8988T (cell line): ENCODE measurements at places on chromosomes 4 and X.

- DNase-seq, result no peak
Observed at GRCh38 chr4:61406677-61407076, 206.6 kb downstream of the ADGRL3 start.

GRCh38 chrX:17654116-17654515 lies 83.2 kb upstream of the SCML1 start:
- DNase-seq, result no peak

DNA sequence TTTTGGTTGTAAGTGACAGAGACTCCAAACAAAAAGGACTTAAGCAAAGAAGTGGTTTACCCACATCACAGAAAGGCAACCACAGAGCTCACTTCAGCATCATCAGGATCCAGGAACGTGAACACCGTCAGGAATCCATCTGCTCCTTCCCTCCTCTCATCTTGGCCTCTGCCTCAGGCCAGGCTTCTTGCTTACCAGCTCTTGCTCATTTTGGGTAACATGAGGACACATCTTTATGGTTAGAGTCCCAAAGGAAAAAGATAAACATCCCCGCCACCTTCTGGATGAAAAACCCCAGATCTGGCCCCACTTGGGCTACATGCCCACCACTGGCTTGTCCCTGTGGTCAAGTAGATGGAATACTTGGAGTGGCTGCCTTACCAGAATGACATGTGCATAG lies 176.8 kb upstream of the RPL34 start:
- DNase-seq, result no peak

DNA sequence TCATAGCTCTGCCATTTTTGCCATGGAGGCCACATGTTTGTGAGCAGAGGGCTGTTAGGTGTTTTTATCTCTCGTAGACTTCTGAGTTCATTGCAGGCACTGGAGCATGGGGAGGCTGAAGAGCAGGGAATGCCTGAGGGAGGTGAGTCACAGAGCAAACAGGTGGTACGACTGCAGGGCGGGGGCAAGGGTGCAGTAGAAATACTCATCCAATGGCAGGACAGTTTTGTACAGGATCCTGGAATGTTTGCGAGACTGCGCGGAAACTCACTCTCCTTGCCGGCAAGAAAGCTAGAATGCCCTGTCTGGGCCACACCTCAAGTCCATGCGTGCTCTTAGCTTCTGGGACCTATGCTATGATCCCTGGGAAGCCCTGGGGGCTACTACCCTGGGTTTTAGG lies 20.0 kb upstream of the VCX2 start:
- no peak for DNase-seq

DNA sequence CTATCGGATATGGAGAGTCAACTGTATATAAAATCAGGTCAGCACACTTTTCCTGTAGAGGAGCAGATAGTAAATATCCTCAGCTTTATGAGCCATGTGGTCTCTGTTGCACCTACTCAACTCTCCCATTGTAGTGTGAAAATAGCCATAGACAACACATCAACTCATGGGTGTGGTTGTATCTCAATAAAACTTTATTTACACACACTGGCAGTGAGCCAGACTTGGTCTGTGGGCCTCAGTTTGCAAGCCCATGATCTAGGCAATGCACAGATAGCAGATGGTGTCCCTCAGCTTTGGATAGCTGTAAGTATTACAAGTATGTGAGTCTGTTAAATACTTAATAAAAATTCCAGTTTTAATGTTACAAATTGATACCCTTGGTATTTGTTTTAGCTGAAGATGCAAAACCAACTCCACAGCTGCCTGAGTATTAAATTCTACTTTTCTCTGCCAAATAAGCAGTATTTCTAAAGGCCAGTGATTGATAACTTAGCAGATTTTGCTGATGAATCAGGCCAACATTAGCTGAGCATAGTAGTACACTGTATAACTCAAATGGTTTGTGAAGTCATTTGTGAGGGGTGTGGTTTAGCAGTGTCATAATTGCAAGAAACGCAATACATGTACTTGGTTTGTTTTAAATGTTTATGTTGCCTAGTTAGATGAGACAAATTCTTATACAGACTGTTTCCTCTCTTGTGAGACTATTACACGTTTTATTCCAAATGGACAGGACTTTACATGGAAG lies 87.3 kb downstream of the GPR143 start:
- no peak for DNase-seq

DNA sequence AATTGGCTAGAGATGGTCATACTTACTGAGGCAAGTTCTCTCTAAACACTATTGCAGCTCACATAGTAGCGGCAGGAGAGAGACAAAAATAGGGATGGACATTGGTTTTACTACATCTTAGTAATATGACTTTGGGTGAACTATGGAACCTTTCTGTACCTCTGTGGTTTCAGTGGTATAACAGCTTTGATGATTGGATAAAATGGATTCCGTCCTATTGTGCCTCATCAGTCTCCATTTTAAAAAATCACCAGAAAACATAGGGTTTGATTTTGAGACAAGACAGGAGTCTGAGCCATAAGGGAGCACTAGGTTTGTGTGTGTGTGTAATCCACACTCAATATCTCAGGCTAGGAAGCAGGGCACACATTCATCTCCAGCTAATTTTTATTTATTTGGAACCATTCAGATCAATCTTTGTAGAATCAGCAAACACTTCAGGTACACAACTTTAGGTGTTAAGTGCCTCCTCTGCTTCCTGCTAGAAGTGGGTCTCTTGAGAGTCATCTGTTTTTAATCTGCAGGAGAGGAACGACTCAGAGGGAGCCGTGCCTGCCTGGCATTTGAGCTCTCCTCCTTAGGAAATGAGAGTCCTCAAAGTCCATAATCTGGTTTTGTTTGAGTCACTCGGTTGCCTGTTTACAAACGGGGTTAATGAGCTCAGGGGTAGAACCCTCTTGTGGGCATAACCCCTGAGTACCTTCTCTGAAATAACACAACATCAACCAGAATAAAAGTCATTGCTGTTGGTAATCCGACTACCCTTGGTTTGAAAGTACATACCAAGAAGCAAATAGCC lies 238.5 kb upstream of the BOD1L1 start:
- DNase-seq, result no peak

DNA sequence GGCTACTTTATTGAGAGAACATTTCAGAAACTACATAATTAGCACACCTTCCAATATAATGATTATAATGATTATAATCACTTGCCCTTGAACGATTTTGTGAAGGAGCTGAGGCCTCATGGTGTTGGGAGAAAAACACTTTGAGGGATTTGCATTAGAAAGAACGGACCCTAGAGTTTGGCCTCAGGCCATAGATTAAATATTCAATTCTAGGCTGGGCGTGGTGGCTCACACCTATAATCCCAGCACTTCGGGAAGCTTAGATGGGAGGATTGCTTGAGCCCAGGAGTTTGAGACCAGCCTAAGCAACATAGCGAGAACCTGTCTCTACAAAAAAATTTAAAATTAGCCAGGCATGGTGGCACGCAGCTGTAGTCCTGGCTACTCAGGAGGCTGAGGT lies 12.9 kb upstream of the PRKG2 start:
- DNase-seq, result no peak

DNA sequence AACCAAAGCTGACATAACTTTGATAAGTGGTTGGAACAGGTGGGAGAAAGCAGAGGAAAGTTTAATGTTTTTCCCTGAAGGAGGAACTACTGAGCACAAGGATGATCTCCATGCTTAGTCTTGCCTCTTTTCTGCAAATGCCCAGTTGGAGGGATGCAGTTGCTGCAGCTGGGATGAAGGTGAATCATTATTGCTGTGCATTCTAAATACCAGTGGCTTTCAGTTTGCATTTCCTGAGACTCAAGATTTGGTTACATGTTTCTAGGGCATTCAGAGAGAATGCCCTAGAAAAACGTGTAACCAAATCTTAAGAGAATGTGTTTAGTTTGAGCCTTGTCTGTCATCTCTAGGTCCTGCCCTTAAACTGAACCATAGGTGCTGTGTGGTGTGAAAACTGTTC lies 42.2 kb downstream of the METTL14 start:
- DNase-seq, result no peak

DNA sequence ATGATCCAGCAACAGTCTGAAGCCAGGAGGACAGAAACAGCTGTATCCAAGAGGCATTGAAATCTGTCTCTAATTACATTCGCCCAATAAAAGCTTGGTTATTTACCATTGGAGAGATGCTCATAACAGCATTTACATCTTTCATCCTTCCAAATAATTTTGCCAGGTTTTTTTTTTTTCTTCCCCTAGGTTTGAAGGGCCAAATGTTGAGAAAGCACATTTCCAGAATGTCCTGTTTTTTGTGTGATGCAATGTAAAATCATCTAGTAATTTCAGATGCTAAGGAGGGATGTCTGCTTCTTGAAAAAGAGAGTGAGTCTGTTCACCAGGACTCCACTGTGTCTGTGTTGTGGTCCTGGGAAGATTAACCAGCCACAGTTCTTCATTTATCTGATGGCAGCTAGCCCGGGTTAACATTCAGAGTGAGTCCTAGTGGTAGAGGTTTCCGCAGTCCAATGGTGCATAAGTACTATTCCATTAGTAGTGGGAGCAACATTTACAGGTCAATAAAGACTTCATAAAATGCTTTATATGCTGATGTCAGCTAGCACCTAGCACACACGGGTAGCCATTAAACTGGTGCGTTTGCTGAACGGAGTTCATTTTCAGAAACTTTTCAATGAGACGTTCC lies 406.8 kb downstream of the STIM2 start:
- DNase-seq, result no peak

DNA sequence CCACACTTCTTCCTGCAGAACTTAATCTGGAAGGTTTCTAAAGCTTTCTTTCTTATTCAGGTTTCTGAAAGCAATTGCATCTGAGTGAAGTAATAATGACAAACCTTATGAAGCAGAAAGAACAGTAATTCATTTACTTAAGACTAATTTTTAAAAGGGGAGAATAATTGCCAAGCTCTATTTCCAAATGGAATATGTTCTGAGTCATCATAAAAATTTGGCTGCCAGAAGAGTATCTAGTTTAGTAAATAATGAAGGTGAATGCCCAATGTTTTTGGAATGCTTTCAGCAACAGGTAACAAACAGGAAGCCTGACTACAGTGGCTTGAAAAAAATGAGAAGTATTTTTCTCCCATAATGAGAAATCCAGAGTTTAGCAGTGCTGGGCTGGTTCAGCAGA lies 227.3 kb upstream of the TET2 start:
- no peak for DNase-seq

- DNase-seq, result no peak
Observed at GRCh38 chr4:85476381-85476780, 1.4 kb downstream of the ARHGAP24 start.

- DNase-seq, result no peak
Observed at GRCh38 chrX:16075087-16075486, 48.3 kb upstream of the GRPR start.

DNA sequence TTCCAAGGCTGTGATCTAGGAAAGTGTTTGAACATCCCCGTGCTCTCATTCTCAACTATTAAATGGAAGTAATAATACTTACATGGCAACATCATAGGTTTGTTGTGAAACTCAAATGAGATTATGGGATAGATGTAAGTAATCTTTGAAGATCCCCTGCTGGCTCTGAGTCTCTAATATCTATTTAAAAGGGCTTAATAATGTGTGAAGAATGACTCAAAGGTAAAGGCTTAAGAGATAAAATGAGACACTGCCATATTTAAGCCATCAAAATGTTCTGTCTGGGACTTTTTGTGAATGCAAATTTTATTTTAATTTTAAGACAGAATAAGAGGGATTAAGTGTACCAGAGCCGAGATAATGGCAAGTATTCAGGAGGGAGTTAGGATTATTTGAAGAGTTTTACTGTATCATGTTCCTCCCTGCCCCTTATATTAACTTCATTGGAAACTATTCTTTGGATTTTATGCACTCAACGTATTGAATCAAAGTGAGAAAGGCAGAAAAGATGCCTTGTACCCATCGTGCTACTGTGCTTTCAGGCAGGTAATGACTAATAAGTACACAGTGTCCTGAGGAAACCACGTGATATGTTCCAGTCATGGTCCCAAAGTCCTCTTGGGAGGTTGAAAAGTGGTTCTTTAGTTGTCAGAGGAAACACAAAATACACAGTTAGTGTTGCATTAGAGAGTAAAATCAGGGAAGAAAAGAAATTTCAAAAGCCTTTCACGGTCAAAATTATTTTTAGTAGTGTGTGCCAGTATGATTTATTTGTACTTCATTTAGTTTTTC lies 192.4 kb downstream of the RBM46 start:
- DNase-seq, result no peak

DNA sequence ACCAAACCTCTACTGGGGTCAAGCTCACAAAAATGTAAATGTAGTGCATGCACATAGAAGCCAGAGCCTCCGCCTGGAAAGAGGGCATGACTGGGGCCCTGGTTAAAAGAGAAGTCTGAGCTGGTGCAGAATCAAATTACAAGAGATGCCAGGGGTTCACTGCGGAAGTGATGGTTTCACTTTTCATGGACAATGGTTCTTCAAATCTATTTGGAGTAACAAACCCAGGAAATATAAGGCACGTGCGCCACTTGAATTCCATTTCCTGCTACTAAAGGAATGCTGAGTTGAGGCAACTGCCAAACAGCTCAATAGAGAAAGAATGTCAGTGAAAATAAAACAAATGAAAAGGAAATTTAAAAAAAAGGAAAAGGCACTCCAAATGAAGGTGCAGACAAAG lies 79.8 kb downstream of the FUNDC1 start:
- DNase-seq, result no peak

- DNase-seq, result no peak
Observed at GRCh38 chrX:115233497-115234455, at the start of gene LRCH2. Gene LRCH2 (minus strand): TSS chrX:115234096. CDS start chrX:115234041, 55 bp downstream.

GRCh38 chr4:140162596-140162995 lies 8.6 kb upstream of the MAML3 start:
- no peak for DNase-seq

DNA sequence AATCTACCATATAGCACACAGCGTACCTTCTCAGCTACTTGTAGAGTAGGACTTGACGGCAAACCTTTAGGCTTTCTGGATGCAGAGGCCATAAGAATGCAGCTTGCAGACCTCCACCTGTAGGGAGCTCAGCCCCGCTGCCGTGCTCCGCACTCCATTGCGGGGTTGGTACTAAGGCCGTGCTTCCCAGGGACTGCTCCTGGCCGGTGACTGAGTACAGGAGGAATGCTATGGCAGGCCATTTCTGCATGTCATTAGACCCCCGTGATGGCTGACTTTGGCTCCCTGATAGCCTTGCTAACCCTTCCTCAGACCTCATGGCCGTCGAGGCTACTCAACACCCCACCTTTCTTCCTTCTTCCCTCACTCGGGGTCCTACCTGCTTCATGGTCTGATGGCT lies 26.4 kb downstream of the TIGD2 start:
- no peak for DNase-seq

GRCh38 chrX:35439034-35439660 lies 359.0 kb upstream of the MAGEB16 start:
- DNase-seq, result no peak

DNA sequence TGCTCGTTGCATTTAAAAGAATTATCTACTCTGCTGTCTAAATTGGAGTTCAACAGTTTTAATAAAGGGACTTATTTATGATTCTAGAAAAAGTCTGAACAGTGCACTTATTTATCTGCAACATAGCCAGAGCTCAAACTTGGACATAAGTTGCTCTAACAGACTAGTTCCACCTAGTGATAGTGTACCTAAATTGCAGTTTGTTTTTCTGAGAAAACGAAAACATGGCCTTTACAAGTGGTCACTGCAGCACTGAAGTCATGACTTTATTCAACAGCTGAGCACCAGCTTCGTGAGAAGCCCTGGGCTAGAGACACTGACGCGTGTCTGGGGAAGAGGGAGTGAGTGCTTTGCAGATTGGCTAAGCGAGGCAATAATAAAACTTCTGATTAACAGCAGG lies 77.3 kb upstream of the IGSF1 start:
- no peak for DNase-seq
